ENCODE measurements at places on chromosomes 11 and 22. TPM values are rescaled to one million over a fixed set of nuclear protein-coding genes. Genes with fewer than 3 reads are reported as not detected.

Gene PKNOX2
- 17.8 TPM for total RNA-seq

Gene OR8G5
- total RNA-seq: 0.58 TPM

Gene SNRPD3
- total RNA-seq: 64.5 TPM

Gene RAB38
- 8.1 TPM for total RNA-seq

Gene PKP3
- total RNA-seq: 40.4 TPM

Gene FXYD2
- total RNA-seq: 3.6 TPM

Gene APOA5
- total RNA-seq: not detected

Gene NDUFC2
- 140 TPM for total RNA-seq

Gene CYTH4
- 37.9 TPM for total RNA-seq

Gene LIF
- 6.9 TPM for total RNA-seq

Gene WNT11
- 8.7 TPM for total RNA-seq

Gene RIMBP3C
- 0.41 TPM for total RNA-seq

Gene KRTAP5-9
- total RNA-seq: not detected

Gene LMNTD2
- 5.9 TPM for total RNA-seq
